ENCODE measurements at places on chromosomes 5 and 9.

DNA sequence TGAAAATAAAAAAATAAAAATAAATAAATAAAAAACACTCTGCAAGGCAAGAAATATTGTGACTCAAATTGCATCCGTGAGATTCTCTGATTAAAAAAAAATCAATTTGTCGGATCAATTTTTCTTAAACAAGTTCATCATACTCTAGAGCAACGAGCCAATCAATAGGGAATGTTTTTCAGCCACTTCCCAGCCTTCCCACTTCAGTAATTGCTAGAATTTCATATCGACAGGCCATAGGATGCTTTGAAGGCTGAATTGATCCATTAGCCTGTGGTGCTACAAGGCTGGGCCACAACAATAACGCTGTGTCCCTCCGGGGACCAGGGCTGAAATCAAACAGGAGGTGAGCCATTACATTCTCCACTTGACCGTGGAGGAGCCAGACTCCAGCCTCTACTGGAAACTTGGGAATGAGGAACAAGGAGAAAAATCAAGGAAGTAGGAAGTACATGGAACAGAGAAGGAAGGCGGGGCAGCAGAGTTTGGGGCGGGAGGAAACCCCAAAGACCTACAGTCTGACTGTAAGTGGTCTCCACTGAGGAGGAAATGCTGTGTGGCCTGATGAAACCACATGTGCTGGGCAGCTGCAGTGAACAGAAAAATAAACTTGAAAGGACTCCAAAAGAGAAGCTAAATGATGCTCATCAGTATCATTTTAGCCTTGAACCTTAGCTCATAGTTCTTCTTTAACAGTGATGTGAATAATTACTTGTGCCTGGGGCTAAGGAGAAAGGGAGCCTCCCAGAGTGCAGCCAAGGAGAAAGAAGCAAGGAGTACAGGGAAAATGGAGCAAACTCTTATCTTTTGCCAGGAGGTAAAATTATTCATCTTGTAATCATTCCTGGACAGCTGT lies 308.6 kb downstream of the TLE1 start:
- no peak for DNase-seq

DNA sequence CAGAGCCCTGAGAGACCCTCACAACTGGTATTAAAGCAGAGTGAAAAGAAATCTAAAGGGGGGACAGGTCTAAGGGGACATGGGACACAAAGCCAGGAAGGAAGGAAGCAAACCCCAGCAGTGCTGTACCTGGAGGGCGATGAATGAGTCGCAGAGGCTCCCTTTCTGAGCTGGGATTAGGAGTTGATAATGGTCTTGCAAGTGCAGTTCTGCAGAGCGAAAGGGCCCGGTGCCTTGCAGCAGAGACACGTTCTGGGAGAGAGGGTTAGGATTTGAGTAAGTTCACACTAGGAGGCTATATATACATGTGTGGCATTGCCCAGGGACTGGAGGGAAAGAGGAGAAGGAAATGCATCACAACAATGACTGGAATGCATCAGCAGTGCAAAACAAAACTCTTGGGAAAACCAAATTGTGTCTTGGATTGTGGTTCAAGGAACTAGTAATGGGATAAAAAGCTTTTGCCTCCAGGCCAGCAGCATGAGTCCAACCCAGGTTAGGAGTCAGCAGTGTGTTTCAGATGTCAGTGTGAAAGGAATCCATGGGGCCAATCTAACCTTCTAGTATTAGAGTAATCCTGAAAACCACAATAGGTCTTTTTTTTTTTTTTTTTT lies 38.8 kb upstream of the LIFR start:
- DNase-seq, result no peak

GRCh38 chr5:16792598-16793275 lies 143.4 kb downstream of the MYO10 start:
- DNase-seq, result no peak

DNA sequence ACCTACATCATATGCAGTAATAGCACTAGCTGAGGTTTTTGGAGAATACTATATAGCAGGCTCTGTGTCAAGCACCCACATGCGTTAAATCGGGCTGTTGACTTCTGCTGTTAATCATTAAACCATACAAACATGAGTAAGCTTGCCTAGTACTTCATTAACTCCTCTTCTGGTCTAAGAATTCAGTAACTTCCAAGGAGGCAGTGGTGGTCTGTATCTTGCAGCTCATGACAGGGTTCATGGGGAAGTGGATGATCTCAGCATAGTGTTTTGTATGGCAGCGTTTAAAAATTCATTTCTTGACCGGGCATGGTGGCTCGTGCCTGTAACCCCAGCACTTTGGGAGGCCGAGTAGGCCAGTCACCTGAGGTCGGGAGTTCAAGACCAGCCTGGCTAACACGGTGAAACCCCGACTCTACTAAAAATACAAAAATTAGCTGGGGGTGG lies at the start of gene HAVCR1:
TSS of gene HAVCR1 (minus strand) at position 24 of the 447 bp plus-strand sequence. CDS start 1,173 bp downstream, outside the sequence.
- DNase-seq, result no peak

DNA sequence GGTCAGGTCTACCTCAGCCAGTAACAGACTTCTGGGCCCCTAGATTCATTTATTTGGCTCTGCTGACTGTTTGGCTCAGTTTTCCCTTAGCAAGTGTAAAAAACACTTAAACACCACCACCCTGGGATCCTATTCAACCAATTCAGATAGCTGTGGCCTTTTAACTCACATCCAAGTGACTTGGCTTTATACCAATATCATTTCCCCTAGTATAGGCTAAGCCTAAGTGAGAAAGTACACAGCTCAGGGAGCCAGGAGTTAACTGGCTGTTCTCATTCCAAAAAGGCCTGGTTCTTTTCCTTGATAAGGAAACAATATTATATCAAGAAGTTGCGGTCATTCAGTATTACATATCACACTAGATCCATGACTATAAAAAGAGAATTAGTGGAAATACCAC lies 163.5 kb downstream of the ARL15 start:
- DNase-seq, result no peak

- no peak for DNase-seq
Observed at GRCh38 chr9:114229295-114229694, 74.0 kb downstream of the COL27A1 start.

GRCh38 chr9:98864281-98865174 lies 57.1 kb downstream of the GALNT12 start:
- DNase-seq, result no peak

DNA sequence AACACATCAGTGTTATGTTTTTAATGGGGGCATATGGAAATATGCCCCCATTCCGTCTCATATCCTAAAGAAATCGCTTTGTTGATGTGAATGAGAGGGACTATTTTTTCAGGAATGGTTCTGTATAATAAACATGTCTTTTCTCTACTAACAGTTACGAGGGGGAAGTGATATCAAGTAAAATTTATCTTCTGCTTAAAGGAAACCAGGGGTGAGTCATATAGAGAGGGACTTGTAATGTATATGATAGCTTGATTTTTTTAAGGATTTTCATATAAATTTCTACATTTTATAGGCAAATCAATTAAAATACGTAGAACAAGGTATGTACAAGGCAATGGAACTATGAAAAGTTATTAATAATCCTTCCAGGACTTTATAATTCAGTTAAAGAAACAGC lies 207.1 kb downstream of the SEMA5A start:
- no peak for DNase-seq

- no peak for DNase-seq
Observed at GRCh38 chr5:5291357-5291756, 131.1 kb upstream of the ICE1 start.

DNA sequence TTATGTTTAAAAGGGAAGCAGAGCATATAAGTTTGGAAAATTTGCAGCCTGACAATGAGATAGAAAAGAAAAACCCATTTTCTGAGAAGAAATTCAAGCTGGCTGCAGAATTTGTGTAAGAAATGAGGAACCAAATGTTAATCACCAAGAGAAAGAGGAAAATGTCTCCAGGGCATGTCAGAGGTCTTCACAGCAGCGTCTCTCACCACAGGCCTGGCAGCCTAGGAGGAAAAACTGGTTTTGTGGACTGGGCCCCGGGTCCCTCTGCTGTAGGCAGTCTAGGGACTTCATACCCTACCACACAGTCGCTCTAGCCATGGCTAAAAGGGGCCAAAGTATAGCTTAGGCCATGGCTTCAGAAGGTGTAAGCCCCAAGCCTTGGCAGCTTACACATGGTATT lies 32.1 kb upstream of the HSD17B4 start:
- DNase-seq, result no peak

GRCh38 chr9:137757613-137758029 lies 120.0 kb upstream of the CACNA1B start:
- no peak for DNase-seq

DNA sequence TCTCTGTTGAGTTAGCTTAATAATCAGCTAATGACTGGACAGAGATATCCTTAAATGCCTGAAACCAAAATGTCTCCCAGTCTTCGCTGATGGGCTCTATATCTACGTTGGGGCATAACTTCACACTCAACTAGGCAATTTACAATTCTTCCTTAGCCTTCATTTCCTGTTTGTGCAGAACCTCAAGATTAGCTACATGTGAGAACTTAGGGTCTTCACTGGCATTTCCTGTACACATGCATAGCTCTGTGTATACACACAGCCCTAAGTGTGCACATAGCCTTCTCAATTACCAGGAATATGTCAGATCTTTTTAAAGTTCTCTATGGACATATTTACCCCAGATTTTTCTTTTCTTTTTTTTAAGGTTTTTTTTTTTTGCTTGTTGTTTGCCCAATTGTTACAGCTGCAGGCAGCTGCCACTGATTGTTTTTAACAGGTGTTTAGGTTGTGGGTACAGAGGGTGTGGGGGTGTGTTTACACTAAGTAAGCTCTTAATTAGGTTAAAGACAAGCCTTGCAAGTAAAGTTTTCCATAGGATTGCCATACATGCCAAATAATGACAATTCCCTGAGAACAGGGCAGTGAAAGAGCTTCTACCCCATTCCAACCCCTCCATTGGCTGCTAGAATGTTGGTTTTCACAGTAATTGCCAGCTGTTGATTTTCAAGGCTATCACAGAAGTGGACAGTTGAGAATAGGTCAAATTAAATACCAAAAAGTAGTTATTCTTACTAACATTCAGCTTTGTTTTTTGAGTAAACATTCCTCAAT lies 441.0 kb downstream of the TLE4 start:
- no peak for DNase-seq

DNA sequence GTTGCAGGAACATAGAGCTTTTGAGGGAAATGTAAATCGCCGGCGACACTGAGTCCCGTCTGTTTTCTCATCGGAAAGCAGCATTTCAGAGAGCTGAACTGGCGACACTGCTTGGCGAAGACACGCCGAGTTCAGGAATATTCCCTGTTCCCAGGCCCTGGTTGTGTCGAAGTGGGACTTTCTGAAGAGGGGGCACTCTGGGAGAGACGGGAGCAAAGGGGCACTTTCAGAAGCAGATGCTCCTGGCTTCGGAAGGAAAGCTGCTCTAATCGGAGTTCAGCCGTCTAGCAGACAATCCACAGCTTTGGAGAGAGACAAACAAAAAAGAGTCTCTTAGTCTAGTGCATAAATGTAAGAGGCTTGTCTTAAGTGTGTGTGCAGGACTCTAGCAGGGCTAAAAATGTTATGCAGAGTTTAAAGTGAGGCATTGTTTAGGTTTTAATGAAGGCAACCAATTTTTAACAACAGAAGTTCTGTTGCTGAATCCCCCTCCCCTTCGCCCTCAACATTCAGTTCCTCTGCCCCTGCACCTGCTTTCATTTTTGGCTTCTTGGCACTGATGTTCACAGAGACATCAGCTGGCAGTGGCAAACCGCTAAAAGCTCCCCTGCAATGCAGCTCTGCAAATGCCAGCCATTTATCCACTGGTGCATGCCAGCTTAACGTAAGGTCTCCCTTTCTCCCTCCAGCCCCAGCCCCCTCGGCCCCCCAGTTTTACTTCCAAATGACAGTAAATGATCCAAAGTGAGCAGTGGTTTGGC lies 289.5 kb upstream of the MPDZ start:
- no peak for DNase-seq

DNA sequence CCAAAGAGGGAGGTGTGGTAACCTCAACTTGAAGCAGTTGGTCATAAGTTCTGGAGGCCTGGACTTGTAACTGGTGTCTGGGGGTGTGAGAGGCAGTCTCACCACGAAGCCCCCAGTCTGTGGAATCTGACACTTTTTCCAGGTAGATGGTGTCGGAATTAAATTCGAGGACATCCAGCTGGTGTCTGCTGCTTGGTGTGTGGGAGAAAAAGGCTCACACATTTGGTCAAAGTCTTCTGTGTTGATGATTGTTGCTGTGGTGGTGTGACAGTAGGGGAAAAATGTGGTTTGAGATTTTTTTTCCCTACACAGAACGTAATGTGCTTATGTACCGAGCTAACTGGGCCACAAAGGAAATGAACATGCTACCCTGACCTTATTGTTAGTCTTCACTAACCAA lies 251.9 kb downstream of the MAT2B start:
- no peak for DNase-seq
